ENCODE measurements at places on chromosomes 11 and 22.

GRCh38 chr11:45079943-45080719 lies 66.3 kb upstream of the PRDM11 start:
- no peak for DNase-seq

DNA sequence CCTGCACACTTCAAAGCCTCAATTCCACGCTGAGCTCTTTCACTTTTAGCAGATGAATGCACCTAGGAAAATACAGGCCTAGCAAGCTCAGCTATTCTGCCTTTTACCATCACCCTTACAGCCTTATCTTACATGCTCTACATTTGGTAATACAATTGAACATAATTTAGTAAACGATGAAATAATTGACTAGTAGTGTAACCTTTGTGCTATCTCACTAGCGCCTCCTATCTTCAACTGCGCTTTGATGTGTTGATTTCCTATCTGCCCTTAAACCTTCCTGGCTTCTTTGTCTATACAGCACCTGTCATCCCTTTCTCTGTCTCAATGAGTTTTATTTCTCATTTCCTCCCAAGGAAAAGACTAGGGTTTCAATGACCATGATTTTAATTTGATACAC lies 149.7 kb downstream of the LRRC4C start:
- DNase-seq: no peak

GRCh38 chr11:93908689-93909088 lies 58.3 kb upstream of the VSTM5 start:
- DNase-seq: no peak

DNA sequence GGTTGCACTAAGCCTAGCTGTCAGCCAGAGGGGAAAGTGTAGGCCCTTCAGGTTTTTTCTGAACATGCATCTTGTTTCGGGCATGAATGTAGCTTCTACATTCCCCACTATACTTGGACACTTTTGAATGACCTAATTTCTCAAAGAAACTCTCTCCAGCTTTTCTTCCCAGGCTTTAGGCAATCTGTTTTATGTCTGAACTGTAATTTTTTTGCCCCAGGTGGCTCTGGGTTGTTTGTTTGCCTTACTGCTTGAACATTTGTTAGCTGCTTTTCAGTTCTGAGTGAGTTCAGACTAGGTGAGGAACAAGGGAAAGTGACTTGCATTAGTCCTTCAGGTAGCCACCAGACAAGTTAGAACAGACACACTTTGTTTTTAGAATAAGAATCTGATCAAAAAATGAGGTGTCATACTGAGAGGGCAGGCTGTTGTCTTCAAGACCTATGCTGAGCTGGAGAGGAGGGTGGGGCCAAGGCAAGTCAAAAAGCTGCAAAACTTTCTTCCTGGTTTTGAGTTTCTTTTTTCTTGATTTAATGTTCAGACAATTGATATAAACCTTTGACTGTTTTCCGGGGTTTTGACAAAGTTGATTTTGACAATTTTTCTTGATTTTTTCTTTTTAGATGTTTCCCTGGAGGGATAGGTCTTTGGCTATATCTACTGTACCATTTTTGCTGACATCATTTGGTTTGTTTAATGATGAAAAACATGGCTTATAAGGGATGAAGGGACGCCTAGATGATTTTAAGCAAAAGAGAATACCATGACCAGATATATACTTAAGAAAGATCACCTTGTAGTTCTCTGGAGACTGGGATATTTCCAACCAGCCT lies 182.8 kb downstream of the WNT11 start:
- no peak for DNase-seq

GRCh38 chr11:14193644-14194043 lies 165.3 kb downstream of the RRAS2 start:
- no peak for DNase-seq

All from muscle of arm (tissue), 14 donors.